ENCODE measurements at places on chromosomes 12 and 14.

DNA sequence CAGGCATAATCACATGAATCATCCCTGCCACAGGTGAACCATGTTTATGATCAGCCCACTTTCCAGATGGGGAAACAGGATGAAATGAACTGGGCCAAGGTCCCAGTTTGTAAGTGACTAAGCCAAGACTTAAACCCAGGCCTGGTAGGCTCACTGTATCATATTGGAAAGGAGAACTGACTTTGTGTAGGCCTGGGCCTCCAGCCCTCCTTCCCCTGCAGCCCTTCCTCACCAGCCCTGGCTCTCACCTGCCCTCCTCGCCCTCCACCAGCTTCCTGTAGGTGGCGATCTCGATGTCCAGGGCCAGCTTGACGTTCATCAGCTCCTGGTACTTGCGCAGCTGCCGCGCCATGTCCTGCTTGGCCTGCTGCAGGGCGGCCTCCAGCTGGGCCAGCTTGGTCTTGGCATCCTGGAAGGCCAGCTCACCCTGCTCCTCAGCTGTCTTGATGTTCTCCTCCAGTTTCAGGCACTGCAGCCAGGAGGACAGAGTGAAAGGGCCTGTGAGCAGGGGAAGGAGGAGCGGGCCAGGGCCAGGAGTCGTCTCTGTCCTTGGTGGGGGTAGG lies 19.8 kb downstream of the KRT80 start:
- peak; percentile 43 for DNase-seq

DNA sequence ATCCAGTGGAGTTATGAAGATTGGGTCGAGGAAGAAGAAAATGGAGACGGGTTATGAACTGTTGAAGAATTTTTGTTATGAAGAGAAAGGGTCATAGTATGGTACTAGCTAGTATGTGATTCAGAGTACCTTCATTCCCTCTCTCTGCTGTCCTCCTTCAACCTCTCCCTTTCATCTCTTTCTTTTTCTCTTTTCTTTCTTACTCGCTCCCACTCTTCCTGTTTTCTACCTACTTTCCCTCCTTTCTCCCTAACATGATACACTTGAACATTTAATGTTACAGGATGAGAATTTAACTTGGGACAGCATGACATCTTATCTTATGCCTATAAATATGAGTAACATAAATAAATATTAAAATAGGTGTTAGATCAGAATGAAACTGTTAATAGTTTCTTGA lies 112.9 kb downstream of the CCDC91 start:
- no peak for DNase-seq

DNA sequence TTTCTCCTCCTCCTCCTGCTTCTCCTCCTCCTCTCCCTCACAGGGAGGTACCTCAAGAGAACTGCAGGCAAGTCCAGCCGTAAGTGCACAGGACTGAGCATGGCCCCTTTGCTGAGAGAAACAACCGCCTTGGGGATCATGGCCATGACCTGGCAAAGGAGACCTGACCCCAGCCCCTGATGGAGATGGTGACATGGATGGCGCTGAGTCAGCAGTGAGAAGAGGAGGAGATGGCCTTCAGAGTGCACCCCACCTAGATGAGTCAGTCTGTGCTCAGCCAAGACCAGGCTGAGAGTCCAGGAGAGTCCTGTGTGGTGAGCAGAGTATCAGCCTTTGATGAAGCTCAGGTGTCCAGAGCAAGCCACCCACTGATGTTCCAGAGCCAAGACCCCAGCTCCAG lies 36.4 kb downstream of the MEG3 start:
- no peak for DNase-seq

- peak; percentile 10 for DNase-seq
These were observed 189.2 kb upstream of the RASSF8 start for GRCh38 chr12:25769082-25769945.

DNA sequence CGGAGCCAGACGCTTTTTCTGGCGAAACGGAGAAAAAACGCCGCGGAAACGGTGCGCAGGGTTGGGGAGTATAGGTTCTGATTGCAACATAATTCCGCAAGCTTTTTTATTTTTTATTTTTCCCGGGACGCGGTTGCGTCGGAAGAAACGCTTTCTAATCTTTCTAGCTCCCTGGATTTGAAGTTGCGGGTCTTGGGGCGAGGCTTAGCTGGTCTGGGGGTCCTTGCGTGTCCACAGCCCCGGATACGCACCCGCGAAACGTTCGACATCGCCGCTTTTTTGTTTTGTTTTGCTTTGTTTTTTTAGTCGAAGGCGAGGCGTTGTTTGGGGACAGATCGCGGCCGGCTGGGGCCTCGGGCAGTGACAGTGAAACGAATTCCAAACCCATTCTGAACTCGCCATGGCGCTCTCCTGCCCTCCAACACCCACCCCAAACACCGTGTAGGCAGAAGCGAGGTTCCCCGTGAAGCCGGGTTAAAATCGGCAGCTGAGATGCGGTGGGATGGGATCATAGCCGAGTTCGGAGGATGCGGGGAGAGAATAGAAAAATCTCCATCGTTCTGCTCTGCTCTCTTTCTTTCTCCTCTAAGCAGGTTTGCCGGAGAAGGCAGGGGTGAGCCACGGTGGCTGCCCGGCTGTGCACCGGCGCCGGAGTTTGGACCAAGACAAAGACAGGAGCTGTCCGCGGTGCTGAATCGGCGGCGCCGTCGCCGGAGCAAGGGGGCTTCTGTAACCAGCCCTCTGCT lies 8.1 kb upstream of the LHX5 start:
- no peak for DNase-seq

DNA sequence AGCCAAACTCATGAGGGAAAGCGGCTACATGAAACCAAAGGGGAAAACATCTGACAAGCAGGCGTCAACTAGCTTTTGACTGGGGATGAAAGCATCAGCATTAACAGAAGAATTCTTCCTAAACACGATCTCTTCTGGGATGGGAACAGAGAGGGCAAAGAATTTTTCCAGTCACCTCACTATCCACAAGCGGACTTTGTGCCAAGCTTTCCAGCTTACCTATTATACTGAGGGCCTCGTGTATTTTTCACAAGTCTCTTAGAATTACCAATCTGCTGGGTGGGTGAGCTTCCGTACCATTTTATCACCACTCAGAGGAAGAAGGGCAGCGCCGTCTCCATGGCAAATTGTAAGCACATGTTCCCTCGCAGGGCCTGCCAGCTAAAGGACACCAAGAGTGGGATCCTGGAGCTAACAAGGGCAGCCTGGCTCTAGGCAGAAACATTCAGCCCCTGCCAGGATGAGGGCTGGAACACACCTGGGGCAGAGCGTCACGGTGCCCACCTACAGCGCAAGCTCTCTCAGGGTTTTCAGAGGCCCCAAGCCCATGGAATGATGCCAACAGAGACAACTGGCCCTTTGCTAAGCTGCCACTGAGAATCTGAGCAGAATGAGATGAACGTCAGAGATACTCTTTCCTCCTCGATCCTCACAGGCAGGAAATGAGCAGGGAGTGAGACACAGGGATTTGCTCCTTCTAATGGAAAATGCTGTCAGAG lies 74.6 kb downstream of the CHGA start:
- DNase-seq, result no peak

GRCh38 chr14:89466944-89467343 lies 49.9 kb upstream of the FOXN3 start:
- DNase-seq, result no peak

DNA sequence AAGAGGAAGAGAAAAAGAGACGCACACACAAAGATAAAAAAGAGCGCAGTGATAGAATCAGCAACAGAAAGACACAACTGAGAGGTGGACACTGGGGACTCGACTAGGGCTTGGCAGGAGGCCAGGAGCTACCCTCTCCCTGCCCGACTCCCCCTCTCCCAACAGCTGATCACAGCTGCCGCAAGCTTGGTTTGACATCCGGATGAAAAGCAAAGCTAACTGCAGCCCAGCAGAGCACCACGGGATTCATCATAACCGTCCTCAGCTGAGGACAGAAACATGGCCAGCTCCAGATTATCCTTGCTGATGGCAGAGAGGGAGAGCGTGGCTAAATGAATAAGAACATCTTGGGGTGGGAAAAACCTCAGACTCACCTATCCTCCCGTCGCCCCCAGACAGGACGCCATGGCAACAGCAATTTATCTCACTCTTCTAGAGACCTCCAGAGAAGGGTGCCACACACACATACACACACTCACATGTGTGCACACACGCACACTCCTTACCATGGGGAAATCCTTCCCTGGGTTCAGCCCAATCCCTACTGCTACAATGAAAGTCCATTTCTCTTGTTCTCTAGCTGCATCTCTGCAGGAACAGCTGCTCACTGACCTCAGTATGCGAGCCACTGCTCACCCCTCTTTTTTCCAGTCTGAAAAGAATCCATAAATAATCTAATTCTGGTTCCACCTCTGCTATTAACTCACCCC lies 135.3 kb downstream of the NTF3 start:
- no peak for DNase-seq

DNA sequence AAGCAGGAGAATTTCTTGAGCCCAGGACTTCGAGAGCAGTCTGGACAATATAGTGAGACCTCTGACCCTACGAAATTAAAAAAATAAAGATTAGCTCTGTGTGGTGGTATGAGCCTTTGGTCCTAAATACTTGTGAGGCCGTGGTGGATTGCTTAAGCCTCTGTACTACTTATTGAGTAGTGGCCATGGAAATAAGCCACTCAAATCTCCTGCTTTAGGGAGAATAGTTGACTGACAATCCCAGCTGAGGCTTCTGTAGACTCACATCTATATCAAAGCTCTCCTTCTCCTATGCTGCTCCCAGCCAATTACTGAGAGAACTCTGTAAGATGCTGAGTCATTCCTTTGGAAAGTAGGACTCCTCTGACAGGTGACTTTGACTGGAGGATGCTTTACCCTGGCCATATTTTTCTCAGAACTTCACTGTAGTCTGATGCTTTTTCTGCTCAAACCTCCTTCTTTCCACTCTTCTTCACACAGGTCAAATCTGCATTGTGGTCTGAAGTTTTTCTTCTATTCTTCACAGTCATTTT lies 420.2 kb downstream of the SLC6A15 start:
- no peak for DNase-seq

GRCh38 chr12:113766879-113767878 lies 198.9 kb downstream of the RBM19 start:
- DNase-seq, result no peak

GRCh38 chr12:14554281-14555007 lies 13.2 kb downstream of the PLBD1 start:
- DNase-seq, result peak; percentile 72

DNA sequence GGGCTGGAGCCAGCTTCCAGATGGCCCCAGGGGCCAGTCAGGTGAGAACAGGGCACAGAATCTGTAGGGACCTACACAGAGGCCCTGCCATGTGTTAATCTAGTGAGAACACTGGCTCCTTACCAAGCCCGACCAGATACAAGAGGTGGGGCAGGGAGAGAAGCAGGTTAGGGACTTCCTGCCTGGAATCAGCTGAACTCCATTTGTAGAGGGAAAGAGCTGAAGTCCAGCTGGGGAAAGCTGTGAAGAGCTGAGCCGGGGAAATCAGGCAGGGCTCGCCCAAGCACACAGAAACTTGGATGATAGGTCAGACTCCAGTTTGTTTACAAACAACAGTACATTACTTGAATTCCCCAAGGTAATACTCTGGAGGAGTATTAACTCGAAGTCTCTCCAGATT lies 46.7 kb downstream of the PTGER2 start:
- DNase-seq, result no peak

DNA sequence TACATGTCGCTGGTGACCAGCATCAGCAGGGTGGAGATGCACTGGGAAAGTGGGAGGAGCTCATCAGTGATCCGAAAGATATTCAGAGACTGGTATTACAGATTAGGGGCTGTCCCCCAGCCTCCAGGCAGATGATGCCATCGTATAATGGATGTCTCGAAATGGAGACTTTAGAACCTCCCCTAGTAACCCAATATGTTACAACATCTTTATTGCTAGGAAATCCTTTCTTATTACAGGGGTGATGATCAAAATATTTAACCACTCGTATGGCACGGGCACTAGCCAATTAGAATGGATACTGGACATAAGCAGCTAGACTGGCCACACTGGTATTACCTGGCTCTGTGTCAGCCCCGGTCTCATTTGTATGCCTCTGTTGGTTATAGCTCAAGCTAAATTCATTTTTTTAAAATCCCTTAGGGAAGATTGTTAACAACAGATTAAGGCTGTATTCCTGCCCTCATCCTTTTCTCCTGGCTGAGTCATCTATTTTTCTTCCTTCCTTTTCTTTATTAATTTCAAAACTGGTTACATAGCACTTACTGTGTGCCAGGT lies 10.8 kb upstream of the CEBPE start:
- DNase-seq, result no peak

GRCh38 chr12:104187446-104188155 lies 28.0 kb upstream of the TXNRD1 start:
- DNase-seq, result no peak

DNA sequence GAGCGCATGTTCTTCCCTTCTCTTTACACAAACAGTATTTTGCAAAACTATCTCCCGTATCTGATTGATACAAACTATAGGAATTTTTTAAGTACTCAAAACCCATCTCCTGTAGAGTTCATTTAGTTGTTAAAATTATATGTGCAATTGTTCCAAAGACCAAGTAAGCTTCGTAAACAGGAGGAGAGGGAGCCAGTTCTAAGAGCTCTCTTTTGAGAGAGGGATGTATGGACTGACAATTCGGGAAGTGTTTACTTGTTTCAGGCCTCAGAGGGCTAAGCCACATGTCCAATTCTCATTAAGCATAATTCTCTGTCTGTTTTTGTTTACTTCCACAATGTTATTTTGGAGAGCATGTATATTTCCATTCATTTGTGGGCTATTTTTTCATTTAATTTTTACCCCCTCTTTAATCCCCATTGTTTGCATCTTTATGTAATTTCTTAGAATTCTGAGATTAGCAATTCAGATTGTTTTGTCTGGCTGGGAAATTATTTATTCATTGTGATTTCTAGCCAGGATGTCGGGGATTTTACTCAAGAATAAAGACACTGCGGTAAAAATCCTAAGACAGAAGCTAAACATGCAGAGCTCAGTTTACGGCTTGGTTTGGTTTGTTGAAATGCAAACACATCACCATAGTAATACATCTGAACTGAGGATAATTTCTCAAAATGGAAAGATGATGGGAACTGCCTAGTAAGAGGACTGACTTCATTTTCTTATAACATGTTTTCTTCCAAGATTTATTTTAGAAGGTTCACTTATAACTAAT lies 126.8 kb downstream of the KCNK10 start:
- DNase-seq, result no peak

GRCh38 chr12:123038966-123039365 lies 58.5 kb downstream of the ARL6IP4 start:
- DNase-seq, result no peak

DNA sequence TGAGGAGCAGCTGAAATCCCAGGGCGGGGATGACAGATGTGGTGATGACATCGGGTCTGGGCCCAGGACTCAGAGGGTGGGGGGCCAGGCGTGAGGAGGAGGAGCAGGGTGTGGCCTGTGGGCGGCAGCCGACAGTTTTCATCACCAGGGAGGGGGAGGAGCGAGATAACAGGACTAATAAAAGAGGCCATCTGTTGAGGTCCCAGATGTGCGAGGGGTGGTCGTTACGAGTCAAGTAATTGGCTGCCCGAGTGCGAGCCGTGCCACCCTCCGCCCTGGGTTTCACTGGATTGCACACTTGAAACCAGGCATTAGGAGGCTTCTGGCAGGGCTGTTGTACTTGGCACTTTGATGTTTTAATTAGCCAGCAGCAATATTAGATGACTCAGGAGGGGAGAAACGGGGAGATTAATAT lies 67.2 kb downstream of the NOS1 start:
- DNase-seq, result no peak

Measured in Kasumi-1 (cell line).